ENCODE measurements at places on chromosomes 2 and 18. TPM values are rescaled to one million over a fixed set of nuclear protein-coding genes. Genes with fewer than 3 reads are reported as not detected.

INPP4A gene
- total RNA-seq: 35.0 TPM

DNA sequence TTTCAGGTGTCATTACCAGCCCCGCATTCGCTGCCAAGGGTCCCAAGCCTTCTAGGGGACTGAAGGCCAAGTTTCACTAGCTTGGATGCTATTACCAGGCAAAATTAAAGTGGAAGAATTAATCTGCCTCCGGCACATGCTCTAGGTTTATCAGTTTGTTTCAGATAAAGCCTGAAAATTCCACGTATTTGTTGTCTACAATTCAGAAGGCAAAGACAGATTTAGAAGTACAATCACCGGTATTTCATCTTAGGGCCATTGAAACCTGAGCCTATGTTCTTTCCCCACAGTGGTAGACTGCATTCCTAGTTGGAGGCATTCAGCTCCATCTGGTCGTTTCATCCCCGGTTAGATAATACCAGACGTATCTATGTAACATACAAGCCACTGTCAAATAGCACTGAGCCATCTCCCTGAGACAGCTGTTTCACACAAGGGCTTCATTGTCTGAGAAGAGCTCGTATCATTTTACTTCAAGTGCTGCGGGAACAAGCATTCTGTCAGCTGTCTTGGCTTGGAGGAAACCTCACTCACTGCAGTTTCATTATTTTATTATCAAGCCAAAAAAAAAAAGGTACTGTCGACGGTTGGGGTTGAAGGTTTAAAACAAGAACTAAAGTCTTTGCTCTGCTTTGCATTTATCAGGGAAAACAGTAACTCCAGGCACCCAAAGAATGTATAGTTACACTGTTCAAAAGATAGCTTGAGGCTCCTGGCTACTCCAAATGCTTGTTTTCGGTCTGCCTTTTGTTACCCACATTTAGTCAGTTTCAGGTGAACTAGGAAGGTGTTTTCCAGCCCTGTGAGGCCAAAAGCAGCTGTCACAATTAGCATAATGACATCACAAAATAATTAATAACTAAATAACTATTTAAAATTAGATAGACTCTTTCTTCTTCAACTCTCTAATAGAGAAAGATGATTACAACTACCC, 76.7 kb downstream of the TGIF1 start:
- no peak overlapping the region for H3K4me3 ChIP-seq
- no peak overlapping the region for H3K27ac ChIP-seq
- no peaks in the 10 kb centered on the region for H3K4me1 ChIP-seq
- no peaks in the 10 kb centered on the region for H3K27me3 ChIP-seq
- no peak for DNase-seq

FKBP1B gene
- 13.2 TPM for total RNA-seq

DNA sequence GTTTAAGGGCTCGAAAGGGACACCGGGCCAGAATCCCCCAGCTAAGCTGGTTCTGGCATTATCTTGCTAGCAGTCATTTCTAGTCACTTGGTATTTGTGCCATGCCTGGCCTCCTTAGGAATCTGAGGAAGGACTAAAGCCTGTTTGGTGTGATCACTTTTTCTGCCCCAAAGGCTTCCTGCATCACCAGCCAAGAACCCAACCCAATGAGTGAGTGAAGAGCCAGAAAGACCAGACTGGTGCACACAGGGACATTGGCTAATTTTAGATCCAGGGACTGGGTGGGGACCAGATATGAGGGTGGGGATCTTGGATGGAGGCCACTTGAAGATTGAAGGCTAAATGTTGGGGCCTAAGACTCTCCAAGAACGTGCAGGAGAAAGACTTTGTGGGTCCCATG, 411.9 kb upstream of the TNP1 start:
- H3K36me3 ChIP-seq: no peaks in the 10 kb centered on the region
- no peak overlapping the region for H3K4me3 ChIP-seq
- H3K27ac ChIP-seq: no peak overlapping the region
- DNase-seq: no peak
- no peaks in the 10 kb centered on the region for H3K27me3 ChIP-seq

NCKAP5 gene
- total RNA-seq: 40.8 TPM

DNA sequence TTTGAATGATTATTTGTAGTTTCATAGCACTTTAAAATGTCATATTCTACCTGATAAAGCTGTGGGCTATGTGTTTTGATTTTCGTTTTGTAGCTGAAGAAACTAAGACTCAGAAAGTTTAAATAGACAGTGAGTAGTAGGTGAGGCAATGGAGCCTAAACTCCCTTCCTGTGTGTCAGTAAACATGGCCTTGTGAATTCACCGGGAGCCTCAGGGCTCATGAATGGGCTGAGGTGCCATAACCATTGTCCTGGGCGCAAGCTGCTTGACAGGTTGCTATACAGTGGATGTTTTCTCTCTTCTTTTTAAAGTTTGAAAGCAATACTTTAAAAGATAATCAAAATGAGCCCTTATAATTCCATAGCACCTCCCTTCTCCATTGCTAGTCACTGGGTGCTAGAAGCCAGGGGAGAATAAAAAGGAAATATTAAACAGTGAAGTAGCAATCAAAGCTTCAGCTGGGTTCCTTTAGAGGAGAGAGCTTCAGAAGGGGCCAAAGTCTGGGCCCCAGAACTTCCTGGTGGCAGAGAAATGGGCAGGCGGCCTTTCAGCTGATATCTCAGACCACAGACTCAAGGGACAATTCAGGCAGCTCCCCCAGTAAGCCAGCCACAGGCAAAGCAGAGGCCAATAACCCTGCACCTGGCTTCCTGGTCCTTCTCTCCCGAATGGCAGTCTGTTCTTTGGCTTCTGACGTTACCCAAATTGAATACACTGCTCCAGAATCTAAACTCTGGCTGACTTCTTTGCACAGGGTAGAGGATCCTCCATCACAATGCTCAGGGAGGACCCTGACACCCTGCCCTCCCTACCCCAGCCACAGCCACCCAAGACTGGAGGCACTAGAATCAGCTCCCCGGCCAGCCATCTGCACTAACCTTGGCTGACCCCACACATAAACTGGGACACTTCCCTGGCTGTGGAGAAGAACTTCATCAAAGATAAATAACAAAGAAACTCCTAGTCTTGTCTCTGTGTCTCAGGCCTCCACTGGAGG, 51.8 kb upstream of the NPAS2 start:
- DNase-seq: no peak
- no peaks in the 10 kb centered on the region for H3K36me3 ChIP-seq
- H3K27me3 ChIP-seq: no peaks in the 10 kb centered on the region
- H3K27ac ChIP-seq: no peak overlapping the region

- H3K27ac ChIP-seq: no peak overlapping the region
- H3K4me3 ChIP-seq: no peak overlapping the region
- no peaks in the 10 kb centered on the region for H3K36me3 ChIP-seq
Measured at GRCh38 chr2:105432749-105433148, 33.9 kb upstream of the FHL2 start.

FBLN7 gene
- total RNA-seq: 5.4 TPM

BBS5 gene
- total RNA-seq: 6.0 TPM

IFIH1 gene
- total RNA-seq: 38.1 TPM

GRCh38 chr2:108267101-108267500, 21.6 kb upstream of the SULT1C2 start:
- H3K4me3 ChIP-seq: no peak overlapping the region
- no peaks in the 10 kb centered on the region for H3K4me1 ChIP-seq

MC2R gene
- not detected for total RNA-seq

SULT6B1 gene
- not detected for total RNA-seq

DNA sequence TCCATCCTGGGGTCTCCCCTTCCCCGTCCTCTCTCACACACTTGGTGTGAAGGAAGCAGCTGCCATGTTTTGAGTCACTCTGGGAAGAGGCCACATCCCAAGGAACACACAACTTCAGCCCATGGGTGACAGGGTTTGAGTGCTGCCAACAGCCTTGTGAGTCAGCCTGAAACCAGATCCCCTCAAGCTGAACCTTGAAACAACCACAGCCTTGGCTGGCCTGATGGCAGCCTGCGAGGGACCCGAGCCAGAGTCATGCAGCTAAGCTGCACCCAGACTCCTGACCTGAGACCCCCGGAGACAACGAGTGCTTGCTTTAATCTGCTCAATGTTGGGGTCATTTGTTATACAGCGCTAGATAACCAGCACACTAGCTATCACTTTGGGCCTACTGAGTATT, 19.3 kb upstream of the MC2R start:
- H3K4me1 ChIP-seq: no peaks in the 10 kb centered on the region
- H3K36me3 ChIP-seq: no peaks in the 10 kb centered on the region
- no peak for DNase-seq
- H3K4me3 ChIP-seq: no peak overlapping the region

ERICH2 gene
- 5.6 TPM for total RNA-seq

GRCh38 chr2:239597216-239597615, 196.4 kb upstream of the HDAC4 start:
- no peak overlapping the region for H3K27ac ChIP-seq
- H3K36me3 ChIP-seq: no peaks in the 10 kb centered on the region
- no peak overlapping the region for H3K4me3 ChIP-seq
- peak; percentile 33 for DNase-seq

DNA sequence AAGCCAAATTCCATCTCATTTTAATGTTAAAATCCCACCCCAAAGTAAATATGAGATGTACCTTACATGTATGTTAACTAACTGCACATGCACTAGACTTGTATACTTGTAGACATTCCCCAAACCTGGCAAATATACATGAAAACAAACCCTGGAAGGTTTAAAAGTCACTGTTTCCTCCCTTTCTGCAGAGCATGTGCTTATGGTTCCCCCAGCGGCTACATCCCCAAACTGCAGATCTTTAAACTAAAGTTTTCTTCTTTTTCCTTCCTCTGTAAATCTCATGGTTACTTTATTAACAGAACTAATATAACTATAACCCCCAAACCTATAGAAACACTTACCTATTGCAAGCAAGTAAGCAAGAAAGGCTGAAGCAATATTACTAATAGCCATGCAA, 731.5 kb downstream of the LRP1B start:
- no peaks in the 10 kb centered on the region for H3K27me3 ChIP-seq
- H3K4me1 ChIP-seq: no peaks in the 10 kb centered on the region
- H3K27ac ChIP-seq: no peak overlapping the region
- no peaks in the 10 kb centered on the region for H3K36me3 ChIP-seq

DNA sequence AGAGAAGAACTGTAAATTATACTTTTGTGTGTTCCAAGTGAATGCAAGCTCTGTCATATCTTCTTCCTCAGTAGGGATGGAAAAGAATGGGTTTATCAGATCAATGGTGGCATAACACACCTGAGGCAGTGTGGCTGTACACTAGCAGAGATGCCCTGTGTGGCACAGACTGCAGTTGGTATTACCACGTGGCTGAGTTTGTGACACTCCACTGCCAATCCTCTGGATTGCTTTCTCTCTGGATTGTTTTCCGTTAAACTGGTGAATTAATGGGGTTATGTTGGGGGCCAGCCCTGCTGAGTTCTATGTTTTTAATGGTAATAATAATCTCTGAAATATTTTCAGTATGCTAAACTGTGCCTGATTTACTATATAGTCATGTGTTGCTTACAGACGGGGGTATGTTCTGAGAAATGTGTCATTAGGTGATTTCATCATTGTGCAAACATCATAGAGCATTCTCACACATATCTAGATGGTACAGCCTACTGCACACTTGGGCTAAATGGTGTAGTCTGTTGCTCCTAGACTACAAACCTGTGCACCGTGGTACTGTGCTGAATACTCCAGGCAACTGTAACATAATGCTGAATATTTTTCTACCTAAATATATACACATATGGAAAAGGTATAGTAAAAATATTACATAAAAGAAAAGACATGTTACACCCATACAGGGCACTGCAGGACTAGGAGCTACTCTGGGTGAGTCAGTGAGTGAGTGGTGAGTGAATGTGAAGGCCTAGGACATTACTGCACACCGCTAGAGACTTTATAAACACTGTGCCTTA, 84.7 kb upstream of the ST6GAL2 start:
- no peak for DNase-seq
- H3K36me3 ChIP-seq: no peaks in the 10 kb centered on the region
- no peak overlapping the region for H3K4me3 ChIP-seq
- no peak overlapping the region for H3K27ac ChIP-seq
- H3K4me1 ChIP-seq: no peaks in the 10 kb centered on the region
- H3K27me3 ChIP-seq: no peaks in the 10 kb centered on the region

DNA sequence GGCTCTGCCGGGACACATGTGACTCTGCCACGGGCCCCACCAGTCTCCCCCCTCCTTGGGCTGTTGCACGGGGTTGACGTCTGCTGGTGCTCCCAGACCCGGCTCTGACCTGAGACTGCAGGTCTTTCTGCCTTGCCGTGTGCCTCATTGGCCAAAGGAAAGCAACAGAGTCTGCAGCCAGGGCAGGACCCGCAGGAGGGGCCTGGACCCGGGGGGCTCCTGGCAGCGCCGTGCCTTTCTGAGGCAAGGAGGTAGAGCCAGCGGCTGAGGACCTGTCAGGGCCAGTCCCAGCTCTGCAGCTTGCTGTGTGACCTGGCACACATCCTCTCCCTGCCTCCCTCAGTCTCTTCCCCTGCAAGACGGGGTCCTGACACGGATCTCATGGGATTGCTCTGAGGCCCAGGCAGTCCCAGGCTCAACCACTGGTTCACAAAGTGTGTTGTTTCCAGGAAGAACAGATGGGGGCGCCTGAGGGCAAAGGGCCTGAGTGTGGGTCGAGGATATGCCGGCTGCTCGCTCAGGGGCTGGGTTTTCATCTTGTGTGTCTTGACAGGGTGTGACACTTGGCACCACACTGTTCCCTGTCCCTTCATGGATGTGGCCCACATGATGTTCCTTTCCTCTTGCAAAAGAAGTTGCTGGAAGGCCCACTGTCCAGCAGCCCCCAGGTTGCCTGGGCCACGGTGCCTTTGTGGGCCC, 9.0 kb downstream of the CAPN10 start:
- peaks cover 52% of the 10 kb centered on the region for H3K36me3 ChIP-seq
- no peaks in the 10 kb centered on the region for H3K4me1 ChIP-seq
- H3K27ac ChIP-seq: no peak overlapping the region
- H3K27me3 ChIP-seq: no peaks in the 10 kb centered on the region

SCN7A gene
- total RNA-seq: 97.1 TPM

TRIP12 gene
- 211 TPM for total RNA-seq

CNDP1 gene
- not detected for total RNA-seq

UGT1A10 gene
- not detected for total RNA-seq

C2orf78 gene
- total RNA-seq: not detected

DNA sequence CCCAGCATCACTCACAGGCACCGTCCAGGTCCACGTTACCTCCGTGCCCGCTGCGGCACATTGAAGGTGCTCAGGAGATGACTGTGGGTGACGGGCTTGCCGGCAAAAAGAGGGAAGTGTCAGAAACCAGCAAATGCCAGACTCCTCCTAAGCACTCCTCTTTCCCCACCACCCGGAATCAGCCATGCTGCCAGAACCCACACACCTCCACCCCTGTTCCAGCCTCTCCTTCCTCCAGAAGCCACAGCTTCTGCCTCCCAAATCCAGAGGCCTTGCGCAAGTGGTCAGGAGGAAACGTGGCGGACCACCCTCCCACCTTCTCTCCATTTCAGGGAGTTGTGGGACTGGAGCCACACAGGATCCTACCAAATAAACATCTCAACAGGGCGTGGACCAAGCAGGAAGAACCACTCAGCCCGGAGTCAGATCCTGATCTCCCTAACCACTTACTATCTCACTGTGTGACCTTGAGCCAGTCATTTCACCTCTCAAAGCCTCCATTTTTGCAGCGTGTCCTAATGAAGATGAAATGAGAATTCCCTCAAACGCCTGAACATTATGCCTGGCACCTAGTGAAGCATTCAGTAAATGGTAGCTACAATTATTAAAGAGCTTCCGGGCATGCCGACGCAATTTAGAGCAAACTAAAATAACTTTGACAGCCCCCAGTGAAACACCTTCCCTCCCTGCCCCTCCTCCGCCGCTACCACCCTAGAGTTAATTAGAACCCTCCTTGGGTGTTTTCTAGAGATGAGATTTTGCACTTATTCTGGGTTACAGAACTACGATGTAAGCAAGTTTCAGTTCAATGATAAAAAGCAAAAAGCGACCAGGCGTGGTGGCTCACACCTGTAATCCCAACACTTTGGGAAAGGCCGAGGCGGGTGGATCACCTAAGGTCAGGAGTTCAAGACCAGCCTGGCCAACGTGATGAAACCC, 32.9 kb downstream of the SMAD7 start:
- DNase-seq: peak; percentile 63
- no peaks in the 10 kb centered on the region for H3K27me3 ChIP-seq
- H3K4me1 ChIP-seq: peaks cover 50% of the 10 kb centered on the region
- peaks cover 24% of the 10 kb centered on the region for H3K36me3 ChIP-seq
